ENCODE measurements at places on chromosomes 2 and 18.

GRCh38 chr2:68465081-68465916 lies 1.8 kb downstream of the FBXO48 start:
- DNase-seq, result no peak

GRCh38 chr18:35239314-35239713 lies 1.5 kb upstream of the ZNF397 start:
- no peak for DNase-seq

GRCh38 chr2:16635791-16636699 lies 29.6 kb downstream of the CYRIA start:
- no peak for DNase-seq

GRCh38 chr2:191610756-191611155 lies 67.2 kb upstream of the NABP1 start:
- no peak for DNase-seq

DNA sequence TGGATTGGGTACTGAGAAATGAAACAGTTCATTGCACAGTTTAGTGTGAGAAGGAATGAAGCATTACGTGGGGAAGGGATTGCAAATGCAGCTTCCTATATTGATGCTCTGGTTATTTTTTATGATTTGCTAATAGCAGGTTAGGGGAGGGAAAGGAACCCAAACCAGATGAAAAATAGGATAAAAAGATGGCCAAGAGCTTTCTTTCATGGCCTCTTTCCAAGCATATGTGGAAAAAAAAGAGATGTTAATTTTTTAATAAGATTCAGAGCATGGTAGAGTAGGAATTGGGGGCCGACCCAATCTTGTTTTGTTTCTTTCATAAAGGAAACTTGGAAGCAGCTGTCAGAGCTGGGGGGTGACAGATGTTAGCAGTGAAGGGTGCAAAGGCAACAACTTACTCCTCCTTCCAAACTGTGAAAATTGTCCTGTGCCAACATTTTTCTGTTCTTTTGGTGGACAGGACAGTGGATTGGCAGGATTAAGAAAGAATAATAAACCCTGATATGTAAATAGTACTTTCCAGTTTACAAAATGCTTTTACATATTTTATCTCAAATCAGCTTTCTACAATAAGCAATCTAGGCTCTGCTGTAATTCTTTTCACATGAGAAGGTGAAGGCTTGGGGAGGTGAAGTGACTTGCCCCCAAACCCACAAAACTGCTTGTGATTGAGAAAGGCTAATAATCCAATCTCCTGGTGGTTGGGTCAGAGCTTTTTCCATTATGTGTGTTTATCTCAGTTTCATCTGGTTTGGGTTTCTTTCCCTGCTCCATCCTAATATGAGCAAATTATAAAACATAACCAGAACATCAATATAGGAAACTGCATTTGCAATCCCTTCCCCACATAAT lies 270.1 kb downstream of the ETAA1 start:
- no peak for DNase-seq

DNA sequence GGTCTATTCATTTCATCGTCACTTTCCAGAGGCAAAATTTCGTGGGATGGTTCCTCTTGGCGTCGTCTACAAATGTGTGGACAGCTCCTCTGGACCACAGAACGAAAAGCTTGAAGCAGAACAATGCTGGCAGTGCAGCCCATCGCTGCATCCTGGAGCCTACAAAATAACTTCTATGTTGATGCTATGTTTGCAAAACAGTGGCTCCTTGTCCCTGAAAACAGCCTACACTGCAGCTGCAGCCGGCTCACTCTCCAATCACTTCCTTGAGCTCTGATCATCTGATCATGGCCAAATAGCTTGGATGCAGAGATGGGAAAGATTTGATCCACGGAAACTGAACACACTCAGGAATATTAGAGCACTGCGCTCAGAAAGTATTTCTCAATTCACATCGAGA lies 60.0 kb downstream of the DOCK10 start:
- DNase-seq, result no peak

DNA sequence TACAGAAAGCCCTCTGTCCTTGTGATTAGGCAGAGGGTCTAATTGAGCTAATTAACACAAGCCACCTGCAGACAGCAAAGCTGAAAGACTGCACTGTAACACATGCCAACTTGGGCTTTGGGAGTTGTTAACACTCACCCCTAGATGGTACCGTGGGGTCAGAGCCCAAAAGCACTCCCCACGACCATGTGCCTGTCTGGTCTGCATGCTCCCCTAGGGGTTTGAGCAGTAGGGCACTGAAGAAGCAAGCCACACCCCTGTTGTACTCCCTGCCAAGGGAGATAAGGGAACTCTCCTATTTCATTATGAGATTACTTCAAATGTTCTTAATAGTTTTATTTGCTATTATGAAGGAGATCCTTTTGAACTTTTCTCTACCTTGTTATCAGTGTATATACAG lies 560.1 kb upstream of the FSHR start:
- no peak for DNase-seq

GRCh38 chr18:23585007-23585871 lies 1.1 kb downstream of the NPC1 start:
- no peak for DNase-seq

DNA sequence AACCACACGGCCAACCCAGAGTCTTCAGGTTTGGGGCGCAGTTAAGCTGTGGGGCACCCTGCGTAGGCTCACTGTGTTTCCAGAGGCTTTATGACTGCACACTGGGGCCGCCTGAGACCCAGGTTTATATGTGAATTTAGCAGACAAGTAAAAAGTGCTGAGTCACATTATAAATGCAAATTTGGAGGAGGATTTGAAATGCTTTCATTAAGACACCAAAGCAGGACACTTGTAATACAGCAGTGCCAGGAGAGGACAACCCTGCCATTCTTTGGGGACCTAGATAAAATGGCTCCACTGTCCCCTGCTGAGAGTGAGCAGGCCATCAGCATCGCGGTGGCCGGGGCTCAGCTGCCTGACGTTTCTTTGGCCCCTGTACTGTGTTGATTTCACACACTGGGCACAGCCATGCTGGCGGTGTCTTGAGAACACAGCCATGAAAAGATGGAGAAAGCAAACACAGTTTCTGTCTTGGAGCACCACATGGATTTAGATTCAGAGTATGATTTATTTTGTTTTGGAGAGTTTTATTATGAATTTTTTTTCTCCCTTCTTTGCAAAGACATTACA lies 10.2 kb downstream of the ACKR3 start:
- DNase-seq, result no peak

Data from NCI-H1436 treated with DMSO at 0.1 percent for 48 hours (cell line).